ENCODE measurements at places on chromosomes 4 and X. TPM values are rescaled to one million over a fixed set of nuclear protein-coding genes. Genes with fewer than 3 reads are reported as not detected.

GRCh38 chr4:1682860-1683259, 1.3 kb downstream of the FAM53A start:
- no peak for DNase-seq

DNA sequence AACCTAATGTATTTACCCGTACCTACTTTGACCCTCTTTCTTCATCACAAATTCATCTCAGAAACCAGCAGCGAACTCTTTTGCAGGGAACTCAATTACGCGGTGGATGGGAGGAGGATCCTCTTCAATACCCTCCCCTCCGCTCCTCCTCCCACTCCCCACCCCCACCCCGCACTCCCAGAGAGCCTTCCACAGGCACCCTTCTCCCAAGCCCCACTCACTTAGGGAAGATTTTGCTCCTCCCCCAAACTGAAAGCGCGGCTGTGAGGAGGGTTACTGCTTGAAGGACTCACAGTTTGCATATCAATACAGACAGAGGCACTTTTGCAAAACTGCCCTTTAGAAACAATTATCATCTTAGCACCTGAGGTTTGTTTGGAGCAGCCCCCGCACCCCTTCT, 960 bp upstream of the IL1RAPL1 start:
- DNase-seq: no peak

DNA sequence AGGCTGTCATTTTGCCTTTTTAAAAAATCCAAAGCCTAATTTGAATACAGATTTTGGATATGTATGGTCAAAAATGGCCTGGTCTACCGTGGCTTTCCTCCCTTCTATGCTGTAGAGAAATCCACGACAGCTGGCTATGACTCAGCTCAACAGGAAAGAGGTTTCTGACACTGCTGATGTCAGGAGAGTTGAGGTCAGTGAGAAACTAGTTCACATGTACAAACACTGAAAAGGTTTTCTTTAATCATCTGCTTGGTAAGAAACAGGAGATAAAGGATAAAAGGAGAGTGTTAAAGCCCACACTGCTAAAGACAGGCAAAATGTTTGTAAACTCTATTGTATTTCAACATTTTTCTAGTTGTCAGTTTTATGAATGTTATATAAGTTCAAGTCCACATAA, 113.9 kb downstream of the NYX start:
- no peak for DNase-seq

DNA sequence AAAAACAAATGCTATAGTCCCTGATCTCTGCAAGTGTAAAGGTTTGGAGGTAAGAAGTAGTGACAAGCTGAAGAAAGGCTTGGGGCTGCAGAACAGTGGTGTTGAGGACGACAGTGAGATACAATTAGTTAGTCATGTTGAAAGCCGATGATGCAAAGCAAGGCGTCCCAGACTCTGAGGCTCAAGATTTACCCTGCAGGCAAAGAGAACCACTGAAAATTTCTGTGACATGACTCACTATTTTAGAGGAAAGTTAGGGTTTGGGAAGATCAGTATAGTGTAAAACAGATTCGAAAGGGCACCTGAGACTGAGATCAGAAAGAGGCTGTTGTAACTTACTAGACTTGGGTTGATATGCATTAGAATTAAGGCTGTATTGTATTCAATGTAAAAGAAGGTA, 281.3 kb upstream of the FTHL17 start:
- DNase-seq: no peak

DNA sequence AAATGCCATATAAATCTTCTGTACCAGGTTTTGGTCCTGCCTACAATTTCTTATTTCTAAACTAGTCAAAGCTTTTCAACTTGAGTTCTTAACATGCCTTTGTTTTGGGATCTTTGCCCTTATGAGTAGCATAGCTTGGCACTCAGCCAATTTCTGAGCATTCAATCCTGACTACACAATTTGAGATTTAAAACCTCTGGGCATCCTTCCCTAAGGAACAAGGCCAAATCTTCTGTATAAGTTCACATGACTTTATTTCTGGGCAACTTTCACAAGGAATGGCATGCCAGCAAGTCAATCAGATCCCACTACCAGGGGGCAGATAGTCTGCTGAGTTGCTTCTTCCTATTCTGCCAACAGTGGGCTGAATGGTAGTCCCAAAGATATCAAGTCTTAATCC, 254.2 kb downstream of the ADAMTS3 start:
- peak; percentile 35 for DNase-seq

DNA sequence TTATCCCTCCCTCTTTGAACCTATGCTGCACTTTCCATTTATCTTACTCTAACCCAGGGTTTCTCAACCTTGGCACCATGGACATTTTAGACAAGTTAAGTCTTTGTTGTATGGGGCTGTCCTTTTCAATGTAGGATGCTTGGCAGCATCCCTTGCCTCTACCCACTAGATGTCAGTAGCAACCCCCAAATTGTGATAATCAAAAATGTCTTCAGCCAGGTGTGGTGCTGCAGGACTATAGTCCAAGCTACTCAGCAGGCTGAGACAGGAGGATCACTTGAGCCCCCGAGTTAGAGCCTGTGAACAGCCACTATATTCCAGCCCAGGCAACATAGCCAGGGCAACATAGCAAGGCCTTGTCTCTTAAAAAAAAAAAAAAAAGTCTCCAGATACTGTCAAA, 7.0 kb downstream of the LRCH2 start:
- DNase-seq: no peak

GRCh38 chrX:41716767-41717473, 7.1 kb upstream of the GPR82 start:
- no peak for DNase-seq

DNA sequence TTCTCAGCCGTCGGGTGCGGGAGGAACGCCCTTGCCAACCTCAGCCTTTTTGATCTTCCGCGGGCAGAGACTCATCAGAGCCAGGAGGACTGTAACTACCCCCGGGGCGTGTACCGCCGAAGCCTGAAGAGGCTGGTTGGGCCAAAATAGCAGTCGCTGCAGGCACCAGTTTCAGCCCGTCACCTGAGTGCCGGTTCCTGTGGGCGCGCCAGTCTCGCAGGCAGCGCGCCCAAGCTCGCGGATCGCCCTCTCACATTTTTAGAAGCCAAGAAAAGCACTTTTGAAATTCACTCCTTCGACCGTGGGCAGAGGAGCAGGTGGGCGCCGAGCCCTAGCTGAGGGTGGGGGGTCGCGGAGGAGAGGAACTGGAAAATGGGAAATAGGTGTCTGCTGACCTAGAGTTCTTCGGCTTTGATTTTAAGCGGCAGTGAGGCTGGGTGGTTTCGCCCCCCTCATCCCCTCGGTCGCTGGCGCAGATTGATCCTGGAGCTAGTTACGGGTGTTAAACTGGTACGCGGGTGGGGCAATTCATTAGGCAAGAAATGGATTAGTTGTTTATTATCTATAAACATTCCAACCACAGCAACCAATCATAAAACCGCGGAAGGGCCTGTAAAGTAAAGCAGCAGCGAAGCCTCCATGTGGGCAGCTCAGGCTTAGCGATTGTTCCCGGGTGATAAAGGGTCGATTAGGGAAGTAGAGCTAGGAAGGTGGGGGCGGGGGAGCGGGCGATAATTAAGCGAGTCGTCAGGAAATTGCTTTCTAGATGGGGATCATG, 69.2 kb downstream of the FBXO8 start:
- DNase-seq: no peak

GRCh38 chrX:123849096-123849495, 10.8 kb upstream of the XIAP start:
- no peak for DNase-seq

DNA sequence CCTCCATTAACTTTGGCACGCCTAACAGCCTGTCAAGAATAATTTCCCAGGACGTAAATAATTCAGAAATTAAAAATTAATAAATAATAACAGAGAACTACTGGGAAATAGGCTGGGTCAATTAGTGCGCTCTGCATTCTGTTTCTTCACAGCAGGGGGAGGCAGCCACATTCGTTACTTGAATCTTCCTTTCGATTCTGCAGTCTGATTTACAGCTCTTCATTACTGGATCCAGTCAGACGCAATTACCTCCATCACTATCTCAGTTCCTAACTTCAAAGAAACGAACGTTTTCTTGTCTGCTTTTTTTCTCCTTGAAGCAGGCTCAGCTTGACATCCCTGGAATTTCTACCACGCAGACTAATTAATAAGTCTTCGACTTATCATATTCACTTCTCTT, 9.0 kb upstream of the RPL34 start:
- DNase-seq: no peak

- DNase-seq: no peak
These were observed 236.4 kb upstream of the TTC29 start for GRCh38 chr4:147182041-147182440.

GRCh38 chrX:8868906-8869305, 67.7 kb upstream of the FAM9A start:
- no peak for DNase-seq

DNA sequence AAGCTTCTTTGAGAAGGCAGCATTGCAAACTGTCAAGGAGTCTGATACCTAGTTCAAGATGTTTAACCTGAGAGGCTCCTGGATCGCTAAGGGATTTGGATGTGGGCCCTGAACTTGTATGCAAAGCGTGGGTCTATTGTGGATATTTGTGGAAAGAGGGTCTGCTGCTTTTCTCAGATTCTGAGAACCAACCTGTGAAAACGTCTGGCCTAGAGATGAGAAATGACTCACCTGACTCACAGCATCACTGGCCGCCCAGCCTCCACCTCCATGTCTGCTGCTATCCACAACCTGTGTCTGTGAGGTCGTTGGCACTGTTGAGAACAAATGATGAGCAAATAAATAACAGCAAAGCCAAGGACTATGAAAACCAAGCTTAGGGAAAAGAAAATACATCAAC, 33.3 kb upstream of the PROM1 start:
- DNase-seq: no peak

Gene RAB33A
- total RNA-seq: 0.47 TPM

Gene GPR119
- 0.29 TPM for total RNA-seq

Gene SLC6A14
- total RNA-seq: 0.17 TPM

Measured in mucosa of descending colon (tissue), 3 donors.